ENCODE measurements at places on chromosomes 1 and 21. TPM values are rescaled to one million over a fixed set of nuclear protein-coding genes. Genes with fewer than 3 reads are reported as not detected.

The NCSTN gene
- total RNA-seq, result 126 TPM

The LYPD8 gene
- not detected for total RNA-seq

The CDKN2C gene
- total RNA-seq, result 9.2 TPM

The PGBD5 gene
- total RNA-seq, result 1.1 TPM

The RBM11 gene
- not detected for total RNA-seq

The MAP10 gene
- total RNA-seq, result 0.52 TPM

The ALX3 gene
- not detected for total RNA-seq

The ELAPOR1 gene
- total RNA-seq, result 0.31 TPM

The NTMT2 gene
- not detected for total RNA-seq

The LCE3E gene
- not detected for total RNA-seq

The FOXD2 gene
- total RNA-seq, result 1.5 TPM

The KRTAP6-1 gene
- total RNA-seq, result not detected

The CD160 gene
- not detected for total RNA-seq

The CLCA4 gene
- not detected for total RNA-seq

GRCh38 chr1:43968348-43968948 lies 1.4 kb upstream of the DPH2 start:
- no peak for DNase-seq

GRCh38 chr1:162702628-162703027 lies 70.4 kb downstream of the DDR2 start:
- no peak for DNase-seq

- no peak for DNase-seq
These were observed 90.7 kb upstream of the GCLM start for GRCh38 chr1:93999840-94000415.

DNA sequence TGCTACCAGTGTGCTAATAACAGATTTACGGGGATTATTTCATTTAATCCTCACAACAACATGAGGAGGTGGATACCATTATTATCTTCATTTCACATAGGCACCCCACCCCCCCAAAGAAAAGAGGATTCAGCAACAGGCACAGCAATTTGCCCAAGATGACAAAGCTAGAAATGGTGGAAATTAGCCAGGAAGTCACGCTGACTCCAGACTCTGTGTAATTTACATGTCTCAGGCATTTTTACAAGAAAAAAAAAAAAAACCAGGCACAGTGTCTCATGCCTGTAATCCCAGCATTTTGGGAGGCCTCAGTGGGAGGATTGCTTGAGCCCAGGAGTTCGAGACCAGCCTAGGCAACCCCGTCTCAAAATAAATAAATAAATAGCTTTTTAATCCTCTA lies 37.5 kb upstream of the PRDM2 start:
- DNase-seq, result no peak

- no peak for DNase-seq
These were observed 738.4 kb downstream of the MATN1 start for GRCh38 chr1:29984862-29985605.

DNA sequence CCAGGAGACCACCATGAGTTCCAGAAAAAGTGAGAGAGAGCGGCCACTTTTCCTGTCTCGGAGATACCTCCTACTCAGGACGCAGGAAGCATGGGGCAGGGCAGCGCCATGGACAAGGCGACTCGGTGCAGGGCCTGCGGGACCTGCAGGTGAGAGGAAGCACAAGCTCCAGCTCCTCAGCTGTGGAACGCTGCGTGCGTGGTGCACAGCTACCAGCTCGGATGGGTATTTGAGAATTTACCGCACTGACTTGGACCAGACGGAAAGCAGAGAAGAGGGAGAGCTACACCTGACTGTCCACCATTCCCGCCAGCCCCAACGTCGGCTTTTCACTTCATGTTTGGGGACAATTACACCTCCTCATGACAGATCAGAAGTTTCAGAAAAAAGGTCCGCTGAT lies 8.2 kb upstream of the CDK11A start:
- DNase-seq, result peak; percentile 65

DNA sequence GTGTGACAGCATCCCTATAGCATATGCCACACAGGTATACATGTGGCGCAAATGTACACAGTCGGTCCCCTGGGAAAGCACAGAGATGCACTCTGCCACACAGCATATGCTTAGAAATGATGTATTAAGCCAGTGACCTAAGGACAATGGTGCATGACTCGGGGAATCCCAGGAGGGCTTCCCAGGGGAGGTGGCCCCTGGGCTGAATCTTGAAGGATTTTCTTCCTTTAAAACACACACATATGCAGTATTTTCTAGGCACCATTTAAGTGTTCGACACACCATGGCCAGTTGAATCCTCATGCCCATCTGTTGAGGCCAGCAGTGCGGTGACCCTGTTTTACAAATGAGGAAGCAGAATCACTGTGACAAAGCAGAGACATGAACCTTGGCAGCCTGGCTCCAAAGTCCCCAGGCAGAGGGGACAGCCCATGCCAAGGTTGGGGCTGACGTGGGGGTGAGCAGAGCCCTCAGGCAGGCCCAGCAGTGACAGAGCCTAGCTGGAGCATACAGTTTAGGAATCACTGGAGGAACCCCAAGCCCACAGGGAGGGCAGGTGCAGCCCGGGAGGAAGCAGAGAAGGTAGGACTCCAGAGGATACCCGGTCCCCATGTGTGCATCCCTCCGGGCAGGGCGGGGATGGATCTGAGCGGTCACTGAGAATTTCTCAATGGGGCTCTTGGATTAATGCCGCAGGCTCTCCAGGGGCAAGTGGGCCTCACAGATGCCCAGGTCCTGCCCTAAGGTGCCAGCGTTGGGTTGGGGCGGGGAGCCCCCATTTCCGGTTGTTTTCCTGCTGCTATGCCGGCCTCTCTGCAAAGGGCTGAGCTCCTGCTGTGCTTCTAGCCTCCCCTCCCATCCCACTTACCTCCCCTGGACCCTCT lies 28.4 kb downstream of the WNT3A start:
- peak; percentile 74 for DNase-seq

GRCh38 chr1:197197430-197197997 lies 51.0 kb upstream of the ASPM start:
- DNase-seq, result no peak

- DNase-seq, result no peak
These were observed 46.2 kb downstream of the ACBD6 start for GRCh38 chr1:180456191-180456590.

DNA sequence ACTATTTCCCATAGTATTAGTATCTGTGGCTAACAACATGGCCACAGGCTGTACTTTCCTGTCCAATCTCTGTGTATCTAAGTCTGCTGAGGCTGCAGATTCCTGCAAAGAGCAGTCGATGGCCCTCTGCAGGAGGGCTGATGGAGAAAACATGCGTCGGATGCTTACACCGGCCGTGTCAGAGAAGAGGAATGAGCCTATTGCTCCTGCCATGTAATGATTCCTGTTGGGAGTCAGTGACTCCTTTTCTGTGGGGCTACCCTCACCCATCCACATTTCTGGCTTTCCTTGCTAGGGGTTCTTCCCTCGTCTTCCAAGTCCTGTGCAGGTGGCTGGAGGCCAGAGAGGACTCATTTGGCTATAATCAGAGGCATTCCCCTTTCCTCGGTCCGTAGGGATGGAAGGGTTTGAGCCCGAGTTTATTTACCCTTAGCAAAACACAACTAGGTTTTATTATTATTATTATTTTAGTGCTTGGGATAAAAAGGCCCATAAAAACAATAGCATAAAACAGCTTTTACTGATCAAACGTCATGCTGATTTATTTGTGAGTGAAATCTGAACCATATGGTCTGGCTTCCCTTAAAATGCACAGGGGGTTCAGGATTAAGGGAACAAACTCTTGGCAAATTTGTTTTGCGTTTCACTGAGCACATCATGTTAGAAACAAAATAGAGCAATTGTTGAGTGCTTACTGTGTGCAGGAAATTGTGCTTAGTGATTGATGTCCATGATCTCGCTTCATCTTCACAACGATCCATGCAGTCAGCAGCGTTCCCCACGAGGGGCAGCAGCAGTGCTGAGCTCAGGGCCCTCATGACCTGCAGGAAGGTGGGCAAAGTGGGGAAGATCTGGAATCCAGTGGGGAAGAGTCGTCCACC lies 70.8 kb downstream of the KIF26B start:
- DNase-seq, result no peak

DNA sequence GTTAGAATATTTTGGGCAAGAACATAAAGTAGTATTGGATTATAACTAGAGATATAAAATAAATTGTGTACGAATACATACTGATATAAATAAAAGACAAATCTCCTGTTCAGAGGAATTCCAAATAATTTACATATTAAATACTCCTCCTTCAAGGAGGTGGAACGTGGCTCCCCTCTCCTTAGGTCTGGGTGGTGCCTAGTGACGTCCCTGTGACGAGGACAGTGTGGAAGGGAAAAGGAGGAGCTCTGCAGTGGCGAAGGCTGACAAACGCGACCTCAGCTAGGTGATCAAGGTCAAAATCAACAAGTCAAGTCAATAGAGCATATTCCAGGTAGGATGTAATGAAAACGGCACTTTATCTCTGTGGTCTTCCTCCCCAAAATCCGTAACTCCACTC lies 310.0 kb downstream of the SMYD3 start:
- DNase-seq, result no peak

DNA sequence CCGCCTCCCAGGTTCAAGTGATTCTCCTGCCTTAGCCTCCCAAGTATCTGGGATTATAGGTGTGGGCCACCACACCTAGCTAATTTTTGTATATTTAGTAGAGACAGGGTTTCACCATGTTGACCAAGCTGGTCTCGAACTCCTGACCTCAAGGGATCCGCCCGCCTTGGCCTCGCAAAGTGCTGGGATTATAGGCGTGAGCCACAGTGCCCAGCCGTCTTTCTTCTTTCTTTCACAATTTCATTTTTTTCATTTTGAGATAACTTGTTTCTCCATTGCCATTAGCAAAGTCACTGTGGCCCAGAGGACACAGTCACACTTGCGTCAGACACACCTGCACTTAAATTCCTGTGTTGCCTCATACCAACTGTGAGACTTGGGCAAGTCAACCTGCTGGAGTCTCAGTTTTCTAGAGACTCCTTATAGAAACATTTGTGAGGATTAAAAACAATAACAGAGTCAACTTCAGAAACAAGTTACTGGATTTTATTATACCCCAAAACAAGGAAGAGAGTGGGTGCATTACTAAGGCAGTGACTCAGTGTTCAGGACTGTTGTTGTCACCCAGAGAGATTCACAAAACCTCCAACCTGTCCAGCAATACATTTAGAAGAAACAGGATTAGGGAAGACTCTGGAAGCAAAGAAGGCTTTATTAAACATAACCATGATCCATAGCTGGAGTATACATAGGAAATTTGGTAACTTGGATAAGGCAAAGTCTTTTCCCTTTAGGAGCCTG lies 2.6 kb downstream of the TEDDM1 start:
- no peak for DNase-seq

DNA sequence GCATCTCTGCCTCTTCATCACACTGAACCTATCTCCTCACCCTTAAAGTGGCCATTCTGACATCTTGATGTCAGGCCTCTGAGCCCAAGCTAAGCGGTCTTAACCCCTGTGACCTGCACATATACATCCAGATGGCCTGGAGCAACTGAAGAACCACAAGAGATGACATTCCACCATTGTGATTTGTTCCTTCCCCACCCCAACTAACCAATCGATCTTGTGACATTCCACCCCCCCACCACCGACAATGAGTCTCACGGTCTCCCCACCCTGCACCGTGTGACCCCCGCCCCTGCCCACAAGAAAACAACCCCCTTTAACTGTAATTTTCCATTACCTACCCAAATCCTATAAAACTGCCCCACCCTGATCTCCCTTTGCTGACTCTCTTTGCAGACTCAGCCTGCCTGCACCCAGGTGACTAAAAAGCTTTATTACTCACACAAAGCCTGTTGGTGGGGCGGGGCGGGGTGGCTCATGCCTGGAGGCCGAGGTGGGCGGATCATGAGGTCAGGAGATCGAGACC lies 21.0 kb upstream of the PINK1 start:
- DNase-seq, result no peak

DNA sequence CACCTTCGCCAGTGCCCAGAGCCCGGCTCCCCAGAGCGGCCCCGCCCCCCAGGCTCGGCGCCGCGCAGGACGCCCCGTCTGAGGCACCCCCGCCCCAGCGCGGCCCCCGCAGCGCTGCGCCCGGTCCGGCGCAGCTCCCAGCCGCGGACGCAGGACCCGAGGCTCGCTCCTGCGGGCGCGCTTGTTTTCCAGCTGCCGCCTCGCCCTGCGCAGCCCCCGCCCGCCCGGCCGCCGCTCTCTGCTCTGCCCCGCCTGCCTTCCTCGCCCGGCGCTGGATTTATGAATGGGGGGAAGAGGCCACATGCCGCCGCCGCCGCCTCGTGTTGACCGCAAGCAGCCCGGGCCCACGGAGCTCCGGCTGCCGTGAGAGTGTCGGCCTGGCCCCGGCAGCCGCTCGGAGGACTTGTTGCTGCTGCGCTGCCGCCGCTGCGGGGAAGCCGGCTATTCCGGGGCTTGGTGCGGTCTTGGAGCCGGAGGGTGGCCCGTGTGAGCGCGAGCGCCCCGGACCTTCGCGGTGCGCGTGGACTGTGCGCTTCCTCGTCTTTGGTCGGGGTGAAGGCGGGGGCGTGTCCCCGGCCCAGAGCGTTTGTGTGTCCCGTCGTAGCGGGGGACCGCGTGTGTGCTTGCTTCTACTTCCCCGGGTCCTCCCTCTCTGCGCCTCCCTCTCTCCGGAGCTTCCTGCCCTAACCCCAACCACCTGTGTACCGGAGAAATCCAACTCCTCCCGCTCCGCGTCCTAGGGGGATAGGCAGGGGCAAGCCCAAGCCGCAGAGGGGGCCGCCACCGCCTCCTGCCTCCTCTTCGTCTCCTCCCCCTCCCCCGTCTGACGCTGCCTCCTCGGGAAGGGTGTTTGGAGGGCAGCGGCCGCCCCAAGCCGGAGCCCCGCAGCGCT lies 736 bp downstream of the KCNC4 start:
- no peak for DNase-seq

- DNase-seq, result no peak
These were observed 41.3 kb upstream of the UBE2U start for GRCh38 chr1:64162151-64162550.

DNA sequence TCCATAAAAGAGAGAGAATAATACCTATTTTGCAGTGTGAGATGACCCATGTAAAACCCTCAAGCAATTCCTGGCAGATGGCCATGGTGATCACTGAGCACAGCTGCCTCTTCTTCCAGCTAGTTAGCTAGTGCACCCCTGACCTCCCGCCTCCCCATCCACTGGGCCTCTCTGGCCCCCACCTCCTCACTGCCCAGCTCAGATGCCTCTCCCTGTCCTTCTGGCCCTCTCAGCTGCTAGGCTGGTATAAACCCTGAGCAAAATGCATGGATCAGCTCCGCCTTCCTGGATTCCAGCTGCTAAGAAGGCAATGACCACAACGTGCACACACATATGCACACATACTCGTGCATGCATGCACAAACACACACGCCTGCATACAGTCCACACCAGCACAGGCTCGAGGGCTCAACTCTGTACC lies 117.2 kb downstream of the DMRTB1 start:
- no peak for DNase-seq

- peak; percentile 78 for DNase-seq
These were observed 979 bp downstream of the PIGM start for GRCh38 chr1:160030657-160031364.

GRCh38 chr1:239125027-239125426 lies 261.3 kb upstream of the CHRM3 start:
- DNase-seq, result no peak

- no peak for DNase-seq
These were observed 388.5 kb upstream of the C1orf87 start for GRCh38 chr1:60461925-60462595.

GRCh38 chr1:92795166-92795565 lies 10.3 kb upstream of the EVI5 start:
- DNase-seq, result no peak
